ENCODE measurements at places on chromosomes 11 and 22.

DNA sequence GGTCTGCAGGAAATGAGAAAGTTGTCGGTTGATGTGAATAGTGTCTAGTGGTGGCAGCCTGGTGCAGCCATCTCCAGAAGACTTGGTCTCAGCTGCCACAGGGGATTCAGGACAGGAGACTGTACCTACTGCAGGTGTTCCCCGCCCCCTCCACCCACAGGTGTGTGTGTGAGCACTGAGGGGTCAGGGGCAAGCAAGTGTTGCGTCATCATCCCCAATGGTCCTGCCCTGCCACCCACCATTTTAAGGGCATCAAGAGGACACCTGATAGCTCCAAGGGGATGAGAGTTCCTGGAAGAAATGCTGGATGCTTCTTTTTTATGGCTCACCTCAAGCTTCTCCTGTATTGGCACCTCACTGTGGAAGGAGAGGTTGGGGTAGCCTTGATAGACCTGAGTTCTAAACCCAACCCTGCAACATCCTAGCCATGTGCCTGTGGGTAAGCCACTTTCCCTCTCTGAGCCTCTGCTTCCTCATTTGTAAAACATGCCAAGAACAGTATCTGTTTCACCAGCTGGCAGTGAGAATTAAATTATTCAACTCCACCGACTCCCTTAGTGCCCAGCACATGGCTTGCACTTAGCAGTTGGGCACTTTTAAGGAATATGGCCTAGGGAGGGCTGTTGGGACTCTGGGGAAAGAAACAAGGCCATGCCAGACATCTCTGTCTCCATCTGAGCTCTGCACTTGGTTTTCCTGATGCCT lies 6.1 kb downstream of the C11orf91 start:
- no peak for DNase-seq

GRCh38 chr11:70645537-70645936 lies 247.2 kb downstream of the CTTN start:
- DNase-seq, result no peak

DNA sequence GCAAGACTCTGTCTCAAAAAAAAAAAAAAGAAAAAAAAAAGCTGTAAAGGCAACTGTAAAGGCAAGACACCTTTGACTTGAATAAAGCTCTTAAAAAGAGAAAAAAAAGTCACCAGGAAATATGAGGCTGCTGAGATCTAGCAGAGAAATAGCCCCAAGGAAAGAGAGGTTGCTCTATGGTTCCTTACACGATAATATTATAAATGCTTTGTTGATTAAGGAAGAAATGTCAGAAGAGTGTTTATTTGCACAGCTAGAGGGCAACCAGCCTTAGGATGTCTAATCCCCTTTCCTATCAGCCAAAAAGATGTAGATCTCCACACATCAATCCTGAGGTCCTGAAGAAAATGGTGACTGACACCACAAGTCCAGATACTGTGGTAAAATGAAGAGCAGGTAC lies 32.0 kb downstream of the RBFOX2 start:
- no peak for DNase-seq

- no peak for DNase-seq
These were observed 48.8 kb downstream of the ASCL2 start for GRCh38 chr11:2221591-2221990.

DNA sequence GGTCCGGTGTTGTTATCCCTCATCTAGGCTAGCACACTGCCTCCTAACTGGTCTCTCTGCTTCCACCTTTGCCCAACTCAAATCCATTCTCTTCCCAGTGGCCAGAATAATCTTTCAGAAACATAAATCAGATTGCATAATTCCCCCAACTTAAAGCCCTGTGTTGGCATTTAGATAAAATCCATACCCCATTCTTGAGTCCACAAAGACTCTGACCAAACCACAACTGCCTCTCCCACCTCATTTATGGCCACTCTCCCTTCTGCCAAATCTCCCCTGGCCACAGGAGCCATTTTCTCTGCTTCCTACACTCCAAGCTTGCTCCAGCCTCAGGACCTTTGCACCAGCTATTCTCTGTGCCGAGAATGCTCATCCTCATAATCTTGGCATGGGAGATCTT lies 36.8 kb downstream of the IL18 start:
- DNase-seq, result no peak

- no peak for DNase-seq
These were observed 408.9 kb upstream of the CCDC90B start for GRCh38 chr11:83695046-83695445.

DNA sequence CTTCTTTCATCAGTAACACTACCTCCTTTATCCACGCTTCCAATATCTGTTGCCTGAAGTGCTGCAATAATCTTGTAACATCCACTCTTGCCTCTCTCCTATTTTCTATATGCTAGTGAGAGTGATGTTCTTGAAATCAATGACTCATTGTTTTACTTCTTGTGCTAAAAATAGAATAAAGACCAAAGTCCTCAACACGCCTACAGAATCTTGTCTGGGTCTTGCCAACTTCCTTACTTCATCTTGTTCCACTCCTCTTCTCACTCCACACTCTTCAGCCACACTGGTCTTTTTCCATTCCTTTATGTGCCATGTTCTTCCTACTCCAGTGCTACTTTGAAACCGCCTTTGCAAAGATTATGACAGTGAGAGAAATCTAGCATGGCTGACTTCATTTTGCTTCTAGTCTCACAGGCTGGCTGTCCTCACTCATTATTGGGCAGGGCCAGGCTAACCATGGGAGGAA lies 136.4 kb downstream of the CCDC81 start:
- DNase-seq, result no peak

DNA sequence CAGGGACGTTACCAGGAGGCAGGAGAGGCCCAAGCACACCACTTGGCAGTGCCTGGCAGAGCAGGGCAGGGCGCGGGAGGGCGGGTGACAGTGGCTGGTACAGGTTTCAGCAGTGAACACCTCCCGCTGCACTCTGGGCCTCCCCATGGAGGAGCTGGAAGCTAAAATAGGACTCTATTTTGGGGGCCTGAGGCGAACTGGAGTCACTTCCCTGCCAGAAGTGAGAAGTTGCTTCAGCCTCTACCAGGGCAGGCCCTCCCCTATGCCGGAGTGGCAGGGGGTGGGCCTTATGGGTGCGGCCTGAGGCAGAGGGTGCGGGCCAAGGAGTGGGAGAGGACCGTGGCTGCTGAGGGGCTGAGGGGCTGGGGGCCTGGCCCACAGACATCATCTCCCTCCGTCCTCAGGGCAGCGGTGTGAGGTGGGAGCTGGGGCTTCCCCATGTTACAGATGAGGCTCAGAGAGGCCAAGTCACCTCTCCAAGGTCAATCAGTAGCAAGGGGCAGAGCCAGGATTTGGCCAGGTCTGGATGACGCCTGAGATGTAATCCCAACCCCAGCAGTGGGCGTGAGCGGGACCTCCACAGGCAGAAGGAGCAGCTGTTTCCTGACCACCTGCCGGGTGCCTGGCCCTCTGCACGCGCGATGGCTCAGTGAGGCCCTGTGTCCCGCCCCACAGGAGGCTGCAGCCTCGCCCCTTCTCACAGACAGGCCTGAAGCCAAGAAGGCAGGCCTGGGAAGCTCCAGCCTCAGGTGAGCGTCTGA lies 39.3 kb downstream of the KCNJ4 start:
- no peak for DNase-seq

- no peak for DNase-seq
These were observed 50.9 kb downstream of the PPP2R1B start for GRCh38 chr11:111715142-111715816.

DNA sequence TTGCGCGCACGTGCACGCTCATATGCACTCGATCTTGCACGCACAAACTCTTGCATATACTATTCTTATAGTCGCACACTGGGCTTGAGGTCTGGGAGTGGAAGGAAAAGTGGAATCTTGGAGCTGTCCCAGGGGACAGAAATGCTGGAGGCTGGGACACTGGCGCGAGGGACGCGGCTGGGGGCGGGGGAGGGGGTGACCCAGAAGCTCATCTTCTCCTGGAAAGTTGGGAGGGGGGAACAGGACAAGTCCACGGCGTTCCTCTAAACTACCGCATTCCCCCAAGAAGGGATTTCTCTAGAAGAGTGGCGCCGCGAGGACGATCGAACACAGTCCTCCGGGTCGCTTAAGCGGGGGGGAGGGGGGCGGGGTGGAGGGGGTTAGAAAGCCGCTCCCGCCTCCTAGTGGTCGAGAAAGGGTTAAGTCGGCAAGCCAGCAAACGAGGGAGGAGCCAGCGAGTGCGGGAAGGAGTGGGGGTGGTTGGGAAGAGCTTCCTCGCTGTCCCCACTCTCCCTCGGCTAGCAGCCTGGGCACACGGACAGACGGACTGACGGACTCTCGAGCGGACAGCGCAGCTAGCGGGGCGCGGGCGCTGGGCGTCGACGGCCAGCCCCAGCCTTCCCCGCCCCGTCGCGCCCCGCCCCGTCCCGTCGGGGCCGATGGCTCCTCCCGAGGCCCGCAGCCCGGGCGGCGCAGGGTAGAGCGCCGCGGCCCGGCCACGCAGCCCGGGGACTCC lies at the start of gene RTN4RL2:
Gene RTN4RL2 (plus strand): TSS at position 507 of the 736 bp plus-strand sequence. CDS start 338 bp downstream, outside the sequence.
- no peak for DNase-seq

DNA sequence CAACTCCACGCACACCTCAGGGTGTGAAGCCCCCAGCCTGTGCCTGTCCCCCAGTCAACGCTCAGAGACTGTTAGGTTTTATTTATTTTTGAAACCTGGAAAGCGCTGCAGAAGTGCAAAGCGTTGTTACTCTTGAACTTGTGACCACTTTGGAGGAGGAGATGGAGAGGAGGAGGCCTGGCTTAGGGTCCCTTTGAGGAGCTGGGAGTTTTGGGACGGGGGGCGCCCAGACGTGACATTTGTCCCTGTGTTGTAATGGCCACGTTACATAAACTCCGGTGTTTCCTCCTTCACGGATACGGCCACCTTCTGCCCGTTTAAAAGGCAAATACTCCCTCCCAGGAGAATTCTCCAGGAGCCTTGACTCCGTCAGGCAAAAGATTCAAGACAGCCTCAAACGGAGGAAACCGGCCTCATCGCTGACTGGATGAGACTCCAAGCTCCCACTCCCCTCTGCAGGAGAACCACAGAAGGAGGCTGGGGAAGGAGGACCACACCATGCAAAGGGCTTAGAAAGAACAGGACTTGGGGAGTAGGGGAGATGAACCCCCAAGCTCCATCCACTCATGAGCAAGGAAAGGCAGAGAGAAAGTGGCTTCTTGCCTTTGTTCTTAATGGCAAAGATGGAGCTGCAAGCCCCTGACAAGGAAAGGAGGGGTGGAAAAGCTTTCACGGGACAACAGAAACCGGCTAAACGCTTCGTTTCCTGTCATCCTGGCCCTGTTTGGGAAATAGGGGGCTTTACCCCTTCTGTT lies 630 bp downstream of the PIK3IP1 start:
- DNase-seq, result no peak

GRCh38 chr11:22387126-22387525 lies 48.9 kb downstream of the SLC17A6 start:
- DNase-seq, result no peak

DNA sequence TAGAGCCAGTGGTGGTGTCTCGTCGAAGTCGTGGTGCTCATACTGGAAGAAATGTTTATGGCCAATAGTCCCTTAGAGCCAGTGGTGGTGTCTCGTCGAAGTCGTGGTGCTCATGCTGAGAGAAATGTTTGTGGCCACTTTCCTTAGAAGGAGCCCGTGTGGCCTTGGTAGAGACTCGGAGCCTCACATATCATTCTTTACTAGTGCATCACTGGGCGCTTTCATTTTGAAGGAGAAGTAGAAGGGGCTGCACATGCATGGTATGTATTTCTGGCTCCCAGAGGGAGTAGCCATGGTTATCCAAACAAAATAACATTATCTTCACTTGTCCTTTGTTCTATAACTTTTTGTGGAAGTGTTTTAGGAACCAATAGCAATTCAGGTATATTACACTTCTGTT lies 69.5 kb downstream of the JAM3 start:
- DNase-seq, result no peak

DNA sequence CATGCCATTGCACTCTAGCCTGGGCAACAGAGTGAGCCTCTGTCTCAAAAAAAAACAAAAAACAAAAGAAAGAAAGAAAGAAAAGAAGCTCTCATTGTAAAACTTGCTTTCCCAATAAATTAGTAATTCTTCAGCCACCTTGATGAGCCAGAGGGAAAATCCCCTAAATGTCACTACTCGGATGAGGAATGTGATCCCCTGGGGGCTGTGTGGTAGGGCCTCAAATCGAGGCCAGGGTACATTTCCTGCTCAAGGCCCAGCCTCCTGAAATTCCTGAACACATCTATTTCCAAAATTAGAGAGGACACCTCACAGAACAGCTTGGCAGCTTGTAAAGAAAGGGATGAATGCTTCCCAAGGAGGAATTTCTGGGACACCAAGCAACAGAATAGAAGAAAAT lies 147.1 kb upstream of the SESN3 start:
- DNase-seq, result no peak

GRCh38 chr11:22657101-22657694 lies 9.2 kb upstream of the GAS2 start:
- DNase-seq, result no peak

- no peak for DNase-seq
These were observed 27.1 kb upstream of the TMPRSS4 start for GRCh38 chr11:118049771-118050170.

GRCh38 chr11:101866619-101867491 lies 48.0 kb upstream of the CEP126 start:
- no peak for DNase-seq

- DNase-seq, result no peak
These were observed 56.6 kb upstream of the KIRREL3 start for GRCh38 chr11:127057126-127057525.

DNA sequence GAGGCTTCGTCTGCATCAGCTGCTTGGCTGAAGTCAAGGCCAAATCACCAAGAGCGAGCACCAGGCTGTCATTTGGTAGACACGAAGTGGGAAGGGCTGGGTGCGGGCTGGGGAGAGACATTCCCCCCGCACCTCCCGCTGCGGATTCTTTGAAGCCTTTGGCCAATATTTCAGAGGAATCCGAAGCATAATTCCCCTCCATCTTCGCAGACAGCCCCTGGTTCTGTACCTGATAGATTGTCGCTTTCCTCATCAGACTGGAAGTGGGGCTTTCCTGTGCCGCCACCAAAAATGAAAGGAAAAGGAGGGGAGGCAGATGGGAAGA lies 15.3 kb downstream of the BLID start:
- no peak for DNase-seq

DNA sequence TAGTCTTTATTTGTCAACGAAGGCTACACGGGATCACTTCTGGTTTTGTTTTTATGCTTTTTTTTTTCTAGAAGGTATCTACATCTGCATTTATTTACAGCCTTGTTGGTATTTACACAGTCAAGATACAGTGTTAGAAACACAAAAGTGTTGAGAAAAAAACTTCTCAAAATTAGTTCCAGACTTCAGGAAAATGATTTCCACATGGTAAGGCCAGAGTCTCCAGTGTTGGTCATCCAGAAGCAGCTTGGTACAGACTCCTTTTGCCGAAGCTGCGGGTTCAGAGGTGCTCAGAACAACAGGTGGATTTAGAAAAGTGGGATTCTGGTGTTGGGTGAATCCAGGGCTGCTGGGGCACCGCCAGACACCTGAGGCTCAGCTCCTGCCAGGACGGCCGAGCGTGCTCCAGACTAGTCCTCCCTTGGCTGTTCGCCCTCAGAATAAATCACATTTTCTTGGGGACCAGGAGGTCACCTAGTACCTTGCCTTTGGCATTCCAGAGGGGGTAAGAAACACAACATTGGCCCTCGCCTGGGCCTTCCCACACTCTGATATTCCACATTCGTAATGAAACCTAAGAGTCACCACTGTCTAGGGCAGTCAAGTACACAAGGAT lies 78.7 kb upstream of the NARS2 start:
- DNase-seq, result no peak

GRCh38 chr22:35840302-35840739 lies 122.6 kb downstream of the APOL5 start:
- no peak for DNase-seq

GRCh38 chr11:7665473-7666291 lies 7.6 kb downstream of the CYB5R2 start:
- peak; percentile 64 for DNase-seq

- DNase-seq, result no peak
These were observed 4.8 kb downstream of the RELT start for GRCh38 chr11:73380897-73381410.

- no peak for DNase-seq
These were observed 16.4 kb upstream of the OR6M1 start for GRCh38 chr11:123822599-123822998.
